Pons (tissue), 1 donor: ENCODE measurements at places on chromosomes 7 and 10.
A peak's percentile ranks its signal among the peaks of the same experiment; 100 is the strongest.

DNA sequence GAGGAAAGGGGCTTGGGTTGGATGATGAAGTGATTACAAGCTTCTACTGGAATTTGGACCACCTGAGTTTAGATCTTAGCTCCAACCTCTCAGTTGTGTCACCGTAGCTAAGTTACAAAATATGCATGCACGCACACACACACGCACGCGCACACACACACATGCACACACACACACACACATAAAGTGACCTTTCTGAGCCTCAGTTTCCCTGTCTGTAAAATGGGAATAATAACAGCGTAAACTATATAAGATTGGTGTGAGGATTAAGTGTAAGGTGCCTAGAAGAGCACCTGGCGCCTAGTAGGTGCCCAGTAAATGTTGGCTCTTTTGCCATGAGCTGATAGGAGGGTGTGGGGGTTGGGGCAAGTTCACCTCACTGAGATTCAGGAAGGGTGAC is 12.6 kb upstream of the AQP1 start:
- no peak for DNase-seq

- DNase-seq: no peak
Measured at GRCh38 chr7:71486856-71487628, 355.1 kb downstream of the GALNT17 start.

DNA sequence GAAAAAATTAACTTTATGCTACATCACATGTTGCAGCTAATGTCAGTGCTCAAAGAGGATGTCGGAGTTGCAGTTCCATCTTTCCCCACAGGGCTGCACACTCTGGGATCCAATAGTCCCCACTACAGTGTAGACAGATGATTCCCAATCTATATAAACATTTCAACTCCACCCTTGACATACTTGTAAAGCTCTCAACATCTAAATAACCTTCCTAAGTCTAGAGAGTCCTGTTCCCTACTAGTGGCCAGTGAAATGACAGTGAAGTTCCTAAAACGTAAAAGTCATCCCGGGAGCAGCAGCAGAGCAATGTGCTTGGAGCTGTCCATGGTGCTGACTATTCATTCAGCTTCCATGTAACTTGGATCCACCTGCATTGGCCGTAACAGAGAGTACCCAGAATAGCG is 145.1 kb downstream of the GRM8 start:
- peak; percentile 56 for DNase-seq

DNA sequence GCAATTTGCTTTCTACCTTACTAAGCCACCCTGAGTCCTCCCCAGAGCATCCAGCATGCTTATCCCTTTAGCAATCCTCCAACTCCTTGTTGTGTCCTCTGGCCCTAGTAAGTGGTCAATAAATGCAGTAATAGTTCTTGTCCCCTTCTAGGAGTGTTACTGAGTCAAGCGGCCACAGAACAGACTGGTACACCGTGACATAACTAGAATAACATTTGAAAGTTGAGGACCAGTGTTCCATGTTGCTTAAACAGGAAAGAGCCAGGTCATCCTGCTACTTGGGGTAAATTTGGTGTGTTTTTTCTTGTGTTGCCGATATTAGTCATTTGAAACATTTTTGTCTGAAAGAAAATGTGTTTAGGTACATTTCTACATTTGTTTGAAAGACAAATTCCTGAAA is 4.8 kb upstream of the CDK6 start:
- DNase-seq: no peak

DNA sequence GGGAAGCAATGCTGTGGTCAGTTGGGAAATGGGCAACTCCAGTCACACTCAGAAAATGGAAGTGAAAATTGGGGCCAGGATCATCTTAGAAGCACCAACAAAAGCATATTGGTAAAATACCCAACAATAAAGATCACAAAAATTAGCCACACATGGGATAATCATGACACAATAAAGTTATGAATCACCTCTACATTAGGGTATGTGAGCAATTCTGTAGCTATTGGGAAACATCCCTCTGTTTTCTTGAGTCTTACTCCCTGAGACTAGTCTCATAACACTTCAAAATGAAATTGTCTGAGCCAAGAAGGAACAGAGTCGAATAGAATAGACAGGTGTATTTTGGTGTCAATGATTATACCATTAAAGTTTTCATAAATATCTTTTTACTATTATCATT is 178.3 kb downstream of the DYNC1I1 start:
- no peak for DNase-seq

GRCh38 chr10:44975431-44976331 is 2.9 kb downstream of the DEPP1 start:
- no peak for DNase-seq

DNA sequence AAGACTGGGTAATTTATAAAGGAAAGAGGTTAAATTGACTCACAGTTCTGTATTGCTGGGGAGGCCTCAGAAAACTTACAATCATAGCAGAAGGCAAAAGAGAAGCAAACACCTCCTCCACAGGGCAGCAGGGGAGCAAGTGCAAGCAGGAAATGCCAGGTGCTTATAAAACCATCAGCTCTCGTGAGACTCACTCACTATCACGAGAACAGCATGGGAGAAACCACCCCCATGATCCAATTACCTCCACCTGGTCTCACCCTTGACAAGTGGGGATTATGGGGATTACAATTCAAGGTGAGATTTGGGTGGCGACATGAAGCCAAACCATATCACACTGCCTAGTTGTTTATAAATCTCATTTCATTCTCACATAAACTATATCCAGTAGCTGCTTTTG is 28.0 kb upstream of the CPN1 start:
- no peak for DNase-seq

GRCh38 chr7:3861941-3862340 is 560.9 kb downstream of the SDK1 start:
- DNase-seq: no peak

DNA sequence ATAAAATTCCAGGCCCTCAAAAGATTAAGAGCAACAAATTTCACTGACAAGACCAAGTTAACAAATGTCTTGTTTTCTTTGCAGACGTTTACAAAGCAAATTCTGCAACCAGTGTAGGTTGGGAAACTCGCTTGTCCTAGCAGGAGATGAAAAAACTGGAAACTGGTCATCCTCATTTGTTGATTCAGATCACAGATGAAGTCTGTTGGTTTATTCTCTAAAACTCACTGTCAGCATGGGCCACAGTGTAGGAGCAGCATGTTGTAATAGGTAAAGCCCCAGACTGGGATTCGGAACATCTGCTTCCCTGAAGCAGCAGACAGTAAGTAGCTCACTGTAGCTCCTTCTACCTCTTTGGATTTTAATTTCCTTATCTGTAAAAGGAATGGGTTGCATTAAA is 31.5 kb downstream of the PANK1 start:
- no peak for DNase-seq

DNA sequence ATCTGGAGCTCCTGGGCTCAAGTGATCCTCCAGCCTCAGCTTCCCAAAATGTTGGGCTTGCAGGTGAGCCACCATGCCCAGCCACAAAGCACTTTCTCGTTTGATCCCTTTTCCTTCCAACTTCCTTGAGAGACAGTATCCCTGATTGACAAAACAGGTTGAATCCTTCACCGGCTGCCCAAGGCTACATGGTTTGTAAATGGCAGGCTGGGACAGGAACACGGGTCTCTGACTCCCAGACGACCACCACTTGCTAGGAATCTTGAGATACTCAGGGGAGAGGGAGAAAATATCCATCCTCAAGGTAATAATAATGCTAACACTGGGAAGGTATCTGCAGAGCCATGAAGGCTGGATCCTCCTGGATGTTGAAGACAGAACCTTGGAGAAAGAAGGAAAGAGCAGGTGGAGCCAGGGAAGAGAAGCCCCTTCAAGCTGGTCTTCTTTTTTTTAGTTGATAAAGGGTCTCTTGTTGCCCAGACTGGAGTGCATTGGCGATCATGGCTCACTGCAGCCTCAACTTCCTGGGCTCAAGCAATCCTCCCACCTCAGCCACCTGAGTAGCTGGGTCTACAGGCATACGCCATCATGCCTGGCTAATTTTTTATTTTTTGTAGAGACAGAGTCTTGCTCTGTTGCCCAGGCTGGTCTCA is 19.8 kb downstream of the MMRN2 start:
- no peak for DNase-seq

GRCh38 chr10:133353988-133354605 is 3.7 kb downstream of the FUOM start:
- DNase-seq: no peak

GRCh38 chr7:128937647-128938543 is at the start of gene IRF5:
Gene IRF5 (plus strand): TSS chr7:128937927. CDS start chr7:128942082, 4,155 bp downstream.
- DNase-seq: no peak

DNA sequence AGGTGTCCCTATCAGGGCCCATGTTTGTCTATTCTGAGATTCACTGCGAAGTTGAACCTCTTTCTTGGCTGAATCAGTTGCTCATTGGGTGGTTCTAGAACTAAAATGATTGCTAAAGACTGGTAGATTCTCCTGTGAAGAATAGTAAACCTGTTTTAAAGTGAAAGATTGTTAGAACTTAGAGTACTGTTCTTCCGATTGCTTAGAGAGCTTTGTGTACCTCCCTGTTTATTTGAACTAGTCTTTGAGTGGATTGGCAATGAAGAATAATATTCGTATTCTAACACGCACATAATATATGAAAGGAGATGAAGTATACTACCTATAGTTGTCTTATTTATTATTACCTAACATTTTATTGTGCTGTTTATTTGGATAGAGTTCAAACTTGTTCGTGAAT is 124.8 kb upstream of the RPA3 start:
- DNase-seq: no peak

GRCh38 chr10:2251631-2252030 is 514.3 kb upstream of the ADARB2 start:
- DNase-seq: no peak

DNA sequence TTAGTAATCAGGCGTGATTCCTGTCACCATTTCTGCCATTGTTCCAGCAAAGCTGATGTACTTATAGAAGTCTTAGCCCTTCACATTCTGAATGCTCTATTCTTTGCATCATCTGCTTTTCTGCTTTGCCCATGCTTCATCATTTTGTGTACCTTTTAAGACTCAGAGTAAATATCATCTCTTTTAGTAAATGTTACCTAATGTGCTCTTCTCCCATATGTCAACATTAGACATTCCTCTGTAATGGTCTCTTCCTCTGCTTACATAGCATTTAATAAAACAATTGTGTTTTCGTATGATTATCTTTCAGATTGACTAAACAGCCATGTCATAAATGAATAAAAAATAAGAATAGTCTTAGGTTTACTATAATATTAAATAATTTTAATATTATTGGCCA is 719.6 kb upstream of the GRM3 start:
- no peak for DNase-seq

DNA sequence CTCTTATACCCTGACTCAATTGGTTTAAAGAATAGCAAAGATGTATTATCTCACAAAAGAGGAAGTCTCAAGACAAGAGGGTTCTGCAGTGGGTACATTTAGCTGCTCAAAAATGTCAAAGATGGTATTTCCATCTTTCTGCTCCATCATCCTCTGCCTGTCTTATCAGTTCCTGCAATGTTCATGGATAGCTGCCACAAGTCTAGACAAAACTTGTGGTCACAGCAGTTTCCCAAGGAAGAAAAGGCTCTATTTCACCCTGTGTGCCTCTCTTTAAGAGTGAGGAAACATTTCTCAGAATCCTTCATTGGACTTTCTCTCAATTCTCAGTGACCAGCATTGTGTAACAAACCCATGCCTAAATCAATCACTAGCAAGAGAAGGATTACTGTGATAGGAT is 634.2 kb upstream of the AUTS2 start:
- DNase-seq: no peak

- no peak for DNase-seq
Measured at GRCh38 chr10:43256531-43257346, 10.1 kb downstream of the RASGEF1A start.

DNA sequence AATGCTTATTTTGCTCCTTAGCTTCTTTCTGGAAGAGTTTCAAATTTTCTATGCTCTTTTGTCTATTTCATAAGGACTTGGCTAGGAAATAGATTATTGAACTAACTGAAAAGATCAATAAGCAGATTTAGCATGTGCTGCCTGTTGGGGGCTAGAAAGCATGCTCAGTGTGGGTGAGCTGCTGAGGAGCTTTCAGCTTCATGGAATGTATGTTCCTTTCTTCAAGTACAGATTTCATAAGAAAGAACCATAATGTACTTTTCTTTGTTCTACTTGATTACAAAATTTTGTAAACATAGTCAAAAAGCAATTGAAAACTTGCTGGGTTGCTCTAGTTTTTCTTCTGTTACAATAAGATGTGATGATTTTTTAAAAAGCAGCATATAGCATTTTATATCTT is 73.8 kb downstream of the TAF3 start:
- DNase-seq: no peak

DNA sequence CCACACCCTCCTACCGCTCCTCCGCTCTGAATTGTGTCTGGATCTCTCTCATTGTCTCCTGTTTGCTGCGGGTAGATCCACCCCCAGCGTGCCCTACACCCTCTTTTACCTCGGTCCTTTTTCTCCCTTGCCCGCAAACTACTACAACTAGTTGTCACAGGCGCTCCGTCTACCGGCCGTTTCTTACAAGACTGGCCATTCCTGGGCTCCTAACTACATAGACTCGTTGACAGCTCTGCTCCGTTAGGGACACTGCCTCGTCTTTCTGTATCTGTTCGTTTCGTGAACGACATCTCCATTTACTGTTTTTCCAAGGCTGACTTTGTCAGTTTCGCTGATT is 786 bp downstream of the TAF3 start:
- DNase-seq: peak; percentile 68

- DNase-seq: no peak
Measured at GRCh38 chr7:143385891-143386781, 5.0 kb downstream of the ZYX start.

- no peak for DNase-seq
Measured at GRCh38 chr7:133633055-133633454, 380.2 kb downstream of the EXOC4 start.

- no peak for DNase-seq
Measured at GRCh38 chr7:1210321-1210978, 22.2 kb upstream of the UNCX start.

GRCh38 chr10:96984541-96985131 is 152.5 kb downstream of the LCOR start:
- DNase-seq: peak; percentile 28

- no peak for DNase-seq
Measured at GRCh38 chr7:79182283-79182682, 271.2 kb downstream of the MAGI2 start.

DNA sequence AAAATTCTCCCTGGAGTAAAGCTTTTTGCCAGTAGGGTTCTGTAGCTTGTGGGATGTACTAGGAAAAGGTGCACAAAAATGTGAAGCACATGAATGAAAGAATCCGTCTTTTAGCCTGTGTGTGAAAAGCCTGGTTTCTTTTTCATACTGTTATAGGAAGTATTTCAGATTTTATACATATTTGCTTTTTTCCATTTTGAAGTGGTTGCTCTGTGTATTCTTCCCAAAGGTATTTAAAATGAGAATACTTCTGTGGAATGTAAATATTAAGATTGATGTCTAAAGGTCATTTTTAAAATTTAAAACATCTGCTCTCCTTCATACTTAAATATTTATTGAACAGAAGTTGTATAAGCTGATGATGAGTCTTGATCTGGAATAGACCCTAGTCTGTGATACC is 96.8 kb downstream of the CDK14 start:
- no peak for DNase-seq

- DNase-seq: no peak
Measured at GRCh38 chr10:69125554-69125953, 1.6 kb downstream of the VPS26A start.
